Stimulated activated CD4-positive, alpha-beta T cell treated with anti-CD3 and anti-CD28 coated beads, TNF-alpha, amount 100 ng/mL, for 1 hour (primary cell): ENCODE measurements at places on chromosomes 4 and X.

- no peak for DNase-seq
Observed at GRCh38 chr4:188201851-188202250, 62.6 kb downstream of the TRIML1 start.

GRCh38 chr4:19187691-19188090 is 1064.0 kb upstream of the SLIT2 start:
- DNase-seq, result no peak

DNA sequence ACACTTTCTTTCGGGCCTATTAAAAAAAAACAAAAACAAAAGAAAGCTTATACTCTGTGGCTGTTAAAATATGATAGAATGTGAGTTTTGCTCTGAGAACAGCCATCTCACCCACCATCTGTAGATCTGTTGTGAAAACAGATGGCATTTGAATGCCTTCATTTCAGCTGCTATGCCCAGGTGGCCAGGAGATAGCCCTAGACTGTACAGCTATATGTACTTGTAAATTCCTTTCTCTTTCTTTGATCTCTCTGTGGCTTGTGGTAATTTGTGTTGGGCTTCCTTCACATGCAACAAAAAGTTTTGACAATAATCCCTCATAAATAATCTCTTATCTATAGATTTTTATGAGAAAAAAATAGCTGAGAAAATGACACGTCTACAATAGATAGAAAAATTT is 38.1 kb downstream of the PNPLA4 start:
- no peak for DNase-seq

GRCh38 chrX:86263526-86263925 is 115.3 kb downstream of the DACH2 start:
- DNase-seq, result no peak

DNA sequence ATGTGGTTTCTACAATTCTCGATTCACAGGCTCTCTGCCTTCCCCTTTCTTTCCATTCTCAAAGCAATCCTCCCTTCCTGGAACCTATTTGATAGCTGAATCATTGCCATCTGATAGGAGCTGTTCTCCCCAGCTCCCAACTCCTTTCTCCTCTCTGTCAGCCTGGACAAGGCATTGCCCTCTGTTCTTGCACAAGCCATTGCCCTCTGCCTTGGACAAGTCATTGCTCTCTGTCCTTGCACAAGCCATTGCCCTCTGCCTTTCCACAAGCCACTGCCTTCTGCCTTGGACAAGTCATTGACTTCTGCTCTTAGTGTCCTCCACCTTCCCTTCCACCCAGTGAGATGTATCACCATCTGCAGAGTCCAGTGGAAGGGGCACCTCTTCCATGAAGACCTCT is 256.1 kb upstream of the STS start:
- no peak for DNase-seq

DNA sequence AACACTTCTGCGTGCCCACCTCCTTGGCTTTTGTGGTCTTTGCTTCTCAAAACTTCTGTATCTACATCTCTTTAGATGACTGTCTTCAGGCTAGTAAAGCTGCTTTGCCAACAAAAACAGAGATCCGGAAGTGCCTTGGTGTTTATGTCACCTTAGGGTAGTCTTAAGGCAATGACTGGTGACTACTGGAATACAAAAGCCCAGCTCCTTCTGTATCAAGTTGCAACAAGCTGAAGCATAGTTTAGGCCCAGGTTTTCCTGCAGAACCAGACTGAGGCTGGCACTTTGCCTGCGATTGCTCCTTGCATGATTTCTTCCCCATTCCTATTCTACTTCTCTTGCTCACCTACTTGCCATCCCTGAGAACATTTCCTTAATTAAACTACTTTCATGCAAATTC is 333.8 kb downstream of the DMD start:
- no peak for DNase-seq

GRCh38 chr4:15054541-15054940 is 52.3 kb downstream of the CPEB2 start:
- no peak for DNase-seq
